T-helper 2 cell (primary cell): ENCODE measurements at places on chromosomes 2 and 18.

DNA sequence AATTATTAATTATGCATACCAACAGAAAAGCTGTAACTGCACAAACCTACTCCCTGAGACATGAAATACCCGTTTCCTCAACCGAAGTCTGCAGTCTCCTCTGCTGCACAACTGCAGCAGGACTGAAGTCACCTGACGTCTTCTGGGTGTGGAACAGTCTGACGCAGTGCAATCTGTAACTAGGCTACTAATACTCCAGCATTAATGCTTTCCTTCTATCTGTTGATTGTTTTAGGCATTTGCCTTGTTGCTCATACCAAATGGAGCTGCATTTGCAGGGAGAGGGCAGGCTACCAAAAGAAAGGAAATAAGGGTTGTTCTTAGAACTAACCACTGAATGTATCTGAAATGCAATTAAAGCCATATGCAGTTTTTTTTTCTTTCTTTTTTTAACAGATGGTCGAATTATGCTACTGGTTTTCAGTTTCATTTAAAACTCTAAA lies 40.1 kb downstream of the RTN4 start:
- peak; percentile 41 for DNase-seq

DNA sequence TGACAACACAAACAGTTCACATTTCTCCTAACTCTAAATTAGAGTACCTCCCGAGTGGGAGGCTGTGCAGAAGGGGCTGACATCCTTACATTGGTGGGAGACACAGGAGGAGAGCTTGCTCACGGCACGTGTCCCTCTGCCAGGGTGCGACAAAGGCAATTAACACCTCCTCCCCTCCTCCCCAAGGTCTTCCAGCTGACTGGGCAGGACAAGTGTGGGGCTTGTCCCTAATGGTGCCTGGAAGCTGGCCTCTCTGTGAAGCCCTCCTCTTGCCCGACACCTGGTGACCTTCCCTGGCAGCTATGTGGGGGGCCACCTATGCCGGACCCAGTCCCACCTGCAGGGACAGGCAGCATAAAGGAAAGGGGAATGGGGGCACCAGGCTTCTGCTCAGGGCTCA lies 57.0 kb downstream of the FAM168B start:
- DNase-seq, result no peak

GRCh38 chr2:222105046-222105445 lies 193.8 kb downstream of the PAX3 start:
- no peak for DNase-seq

- DNase-seq, result no peak
Measured at GRCh38 chr18:336713-337112, 68.9 kb upstream of the THOC1 start.
